ENCODE measurements at places on chromosomes 4 and X.
A peak's percentile ranks its signal among the peaks of the same experiment; 100 is the strongest.

GRCh38 chrX:106670631-106671030 lies 55.9 kb upstream of the RNF128 start:
- DNase-seq, result no peak

GRCh38 chr4:85050736-85051135 lies 84.2 kb upstream of the WDFY3 start:
- DNase-seq, result no peak

DNA sequence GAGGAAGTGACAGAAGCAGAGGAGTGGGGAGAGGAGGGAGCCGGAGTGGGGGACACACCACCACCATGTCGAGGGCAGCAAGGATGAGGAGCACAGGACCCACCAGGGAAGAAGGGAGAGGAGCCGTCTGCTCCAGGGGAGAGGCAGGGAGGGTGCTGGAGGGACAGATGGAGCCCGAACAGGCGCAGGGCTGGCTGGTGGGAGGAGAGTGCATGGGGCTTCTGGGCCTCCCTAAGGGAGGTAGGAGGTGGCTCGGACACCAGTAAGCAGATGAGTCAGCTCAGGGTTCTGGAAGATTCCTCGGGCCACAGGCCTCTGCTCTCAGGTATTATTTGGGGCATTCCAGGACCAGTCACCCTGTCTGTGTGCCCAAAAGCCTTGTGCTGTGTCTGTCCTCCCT lies 29.8 kb downstream of the ATP2B3 start:
- DNase-seq, result no peak

- DNase-seq, result no peak
These were observed 250.3 kb upstream of the KLF3 start for GRCh38 chr4:38413524-38414341.

DNA sequence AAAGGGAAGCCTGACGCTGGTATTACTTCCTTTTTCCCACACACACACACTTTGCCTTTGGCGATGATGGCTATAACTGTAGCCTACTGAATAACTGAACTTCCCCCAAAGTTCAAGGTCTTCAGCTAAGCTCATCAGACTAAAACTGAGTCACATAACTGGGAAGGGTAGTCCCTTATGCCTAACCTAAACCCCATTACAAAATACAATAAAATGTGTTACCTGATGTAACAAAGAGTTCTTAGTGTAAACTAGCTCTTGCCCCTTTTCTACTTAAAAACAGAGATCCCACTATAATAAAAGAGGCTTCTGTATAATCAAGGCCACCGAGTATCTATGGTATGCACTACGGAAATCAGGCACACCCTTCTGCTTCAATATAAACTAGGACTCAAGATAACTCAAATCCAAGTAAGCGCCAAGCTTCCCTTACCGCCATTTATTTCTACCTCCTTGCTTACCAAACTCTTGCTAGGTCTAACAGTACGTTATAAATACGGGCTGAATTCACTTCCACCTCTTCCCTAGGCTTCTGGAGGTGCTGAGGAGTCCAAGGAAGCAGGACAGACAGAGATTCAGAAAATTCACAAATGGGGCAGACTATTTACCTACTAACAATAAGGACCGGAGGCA lies 2.4 kb downstream of the OTUD4 start:
- peak; percentile 61 for DNase-seq

Measured in common myeloid progenitor, CD34-positive (primary cell).